ENCODE measurements at places on chromosomes 5 and 9.

DNA sequence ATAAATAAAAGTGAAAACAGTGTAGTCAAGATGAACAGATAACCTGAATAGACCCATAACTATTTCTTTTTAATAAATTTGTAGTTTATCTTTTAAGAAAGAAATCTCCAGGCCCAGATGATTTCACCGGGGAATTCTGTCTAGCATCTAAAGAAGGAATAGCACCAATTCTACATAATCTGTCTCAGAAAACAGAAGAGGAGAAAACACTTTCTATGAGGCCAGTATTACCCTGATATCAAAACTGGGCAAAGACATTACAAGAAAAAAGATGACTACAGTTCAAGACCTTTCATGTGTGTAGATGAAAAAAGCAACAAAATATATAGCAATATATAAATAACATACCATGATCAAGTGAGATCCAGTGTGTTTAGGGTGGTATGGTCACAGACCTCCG, 31.4 kb downstream of the TTC23L start:
- no peak for DNase-seq

DNA sequence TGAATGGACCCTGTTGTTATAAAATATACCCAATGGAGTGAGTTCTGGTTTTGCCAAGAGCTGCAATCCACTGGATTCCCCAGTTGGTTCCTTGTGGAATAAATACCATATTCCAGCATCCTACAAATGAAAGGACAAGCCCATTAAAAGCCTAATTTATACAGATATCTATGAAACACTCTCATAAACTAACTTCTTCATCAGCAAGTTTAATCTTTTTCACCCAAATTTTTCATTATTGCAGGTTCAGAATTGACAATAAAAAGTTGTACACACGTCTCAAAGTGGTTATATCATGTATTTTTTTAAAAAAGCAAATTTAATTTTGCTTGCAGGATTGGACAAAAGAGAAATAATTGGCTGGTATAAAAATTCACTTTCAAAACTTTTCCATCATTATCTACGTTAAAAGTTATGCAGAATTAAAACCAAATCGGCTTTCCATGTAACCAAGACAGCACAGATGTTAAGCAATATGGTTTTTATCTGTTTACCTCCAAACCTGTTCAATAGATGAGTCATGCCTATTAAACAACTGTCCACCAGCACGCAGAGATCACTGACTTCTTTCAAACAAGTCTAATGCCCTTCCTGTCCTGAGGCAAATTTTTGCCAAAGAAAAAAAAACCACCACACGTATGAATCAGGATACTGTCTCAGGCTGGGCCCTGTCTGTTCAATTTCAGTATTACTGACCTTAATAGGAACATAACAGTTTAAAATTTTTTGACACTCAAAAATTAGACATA, 42.5 kb downstream of the CEMIP2 start:
- no peak for DNase-seq

GRCh38 chr5:147857302-147858129, 21.0 kb upstream of the SCGB3A2 start:
- DNase-seq, result no peak

DNA sequence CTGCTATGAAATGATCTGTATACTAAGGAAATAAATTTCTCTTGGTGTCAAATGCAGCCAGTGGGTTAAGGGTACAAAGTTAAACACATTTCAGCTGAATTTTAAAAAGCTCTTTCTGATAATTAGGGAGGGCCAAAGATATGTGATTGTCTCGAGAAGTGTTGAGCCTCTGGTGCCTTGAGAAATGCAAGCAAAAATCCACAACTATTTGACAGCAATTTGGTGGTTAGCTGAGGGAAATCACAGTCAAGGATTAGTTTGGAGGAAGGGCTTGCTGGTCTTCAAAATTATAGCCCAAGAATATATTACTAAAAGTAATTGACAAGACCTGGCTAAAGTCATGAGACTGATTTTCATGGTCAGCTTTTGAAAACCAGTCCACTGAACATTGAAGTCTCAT, 255.7 kb upstream of the PPP1R2B start:
- no peak for DNase-seq

DNA sequence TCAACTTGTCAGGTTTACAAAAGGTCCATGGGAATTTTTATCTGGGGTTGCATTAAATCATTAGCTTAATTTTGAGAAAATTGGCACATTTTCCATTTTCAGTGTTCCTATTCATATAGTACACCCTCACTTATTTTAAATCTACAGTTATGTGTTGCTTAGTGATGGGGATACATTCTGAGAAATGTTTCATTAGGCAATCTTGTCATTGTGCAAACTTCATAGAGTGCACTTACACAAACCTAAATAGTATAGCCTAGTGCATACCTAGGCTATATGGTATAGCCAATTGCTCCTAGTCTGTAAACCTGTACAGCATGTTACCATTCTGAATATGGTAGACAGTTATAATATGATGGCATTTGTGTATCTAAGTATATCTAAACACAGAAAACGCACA, 19.8 kb upstream of the FAM151B start:
- DNase-seq, result no peak

DNA sequence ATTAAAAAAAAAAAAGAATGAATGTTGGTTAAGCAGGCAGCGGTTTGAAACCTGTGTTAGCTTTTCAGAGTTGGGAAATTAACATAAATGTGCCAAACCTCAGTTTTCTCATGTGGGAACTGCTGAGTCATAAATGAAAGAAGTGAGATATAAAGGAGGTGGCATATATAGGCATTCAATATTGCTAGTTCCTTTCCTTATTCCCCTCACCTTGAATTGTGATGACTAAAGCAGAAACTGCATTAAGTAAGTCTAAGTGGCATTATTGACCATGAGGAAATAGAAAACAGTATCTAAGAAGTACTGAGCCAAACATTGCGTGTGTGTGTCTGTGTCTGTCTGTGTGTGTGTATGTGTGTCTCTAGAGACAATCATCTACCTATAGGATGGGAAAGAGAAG, 691.2 kb downstream of the TLR4 start:
- no peak for DNase-seq

- no peak for DNase-seq
These were observed 32.5 kb upstream of the TIFAB start for GRCh38 chr5:135484674-135485086.

All from NCI-H446 treated with DMSO at 0.1 percent for 48 hours (cell line).